Activated CD4-positive, alpha-beta T cell treated with anti-CD3 and anti-CD28 coated beads, Interleukin-2, amount 10 ng/mL, durations not matched to agents 7 days and 5 days (primary cell): ENCODE measurements at places on chromosomes 5 and 9. TPM values are rescaled to one million over a fixed set of nuclear protein-coding genes. Genes with fewer than 3 reads are reported as not detected.

The SPINK4 gene
- not detected for total RNA-seq

The AHRR gene
- 28.3 TPM for total RNA-seq

The FBP2 gene
- total RNA-seq, result not detected

The PRR16 gene
- total RNA-seq, result not detected

The CTXN3 gene
- total RNA-seq, result not detected

The P4HA2 gene
- total RNA-seq, result 2.5 TPM

The ANKRD18A gene
- 2.0 TPM for total RNA-seq

The KCNIP1 gene
- not detected for total RNA-seq

The PPP2R2B gene
- total RNA-seq, result 1.8 TPM

The SLC45A2 gene
- total RNA-seq, result 0.19 TPM

The HSD17B4 gene
- total RNA-seq, result 62.4 TPM

The LRRC19 gene
- not detected for total RNA-seq

The F2RL2 gene
- total RNA-seq, result not detected

The OR1J2 gene
- not detected for total RNA-seq

The EXOSC3 gene
- total RNA-seq, result 84.0 TPM

The SLC2A6 gene
- total RNA-seq, result 2.0 TPM

The PPIC gene
- not detected for total RNA-seq

The TPD52L3 gene
- total RNA-seq, result not detected

The TSSK1B gene
- total RNA-seq, result not detected

The PAX5 gene
- total RNA-seq, result 0.10 TPM

The SAXO1 gene
- not detected for total RNA-seq

The PCDHGC4 gene
- not detected for total RNA-seq

The CHMP5 gene
- 100 TPM for total RNA-seq

The ZSWIM6 gene
- total RNA-seq, result 3.8 TPM

The ANKRD31 gene
- total RNA-seq, result 0.17 TPM

The SH3TC2 gene
- total RNA-seq, result not detected

The PCDHAC1 gene
- total RNA-seq, result not detected

The PCDHGA8 gene
- total RNA-seq, result not detected

The CCDC192 gene
- total RNA-seq, result not detected

The DAP gene
- total RNA-seq, result 60.5 TPM

The SNX18 gene
- 19.0 TPM for total RNA-seq

The TMEM252 gene
- not detected for total RNA-seq

The OR1Q1 gene
- not detected for total RNA-seq

The SPATA31C2 gene
- not detected for total RNA-seq

The CERCAM gene
- total RNA-seq, result 0.37 TPM

The THBS4 gene
- 0.64 TPM for total RNA-seq

The SPATA31D4 gene
- not detected for total RNA-seq

The PCA3 gene
- not detected for total RNA-seq

The TXNDC8 gene
- not detected for total RNA-seq

The EIF4E1B gene
- total RNA-seq, result not detected

The MRNIP gene
- total RNA-seq, result 11.7 TPM

The VLDLR gene
- 3.7 TPM for total RNA-seq

The NTNG2 gene
- total RNA-seq, result 6.6 TPM

The SCAMP1 gene
- 19.3 TPM for total RNA-seq

The ERCC8 gene
- 10.0 TPM for total RNA-seq

The HAVCR1 gene
- total RNA-seq, result 2.0 TPM

The FGF18 gene
- total RNA-seq, result 0.12 TPM

The SLC4A9 gene
- total RNA-seq, result 0.35 TPM

The LCN9 gene
- total RNA-seq, result not detected

The BTNL8 gene
- not detected for total RNA-seq

The IL7R gene
- 533 TPM for total RNA-seq

The PFN3 gene
- not detected for total RNA-seq

The ROPN1L gene
- 3.1 TPM for total RNA-seq

The MRPS2 gene
- 31.2 TPM for total RNA-seq
